C1 segment of cervical spinal cord (tissue), 14 donors: ENCODE measurements at places on chromosomes 4 and X.

- DNase-seq, result no peak
These were observed 242.9 kb downstream of the IQCM start for GRCh38 chr4:149572716-149573115.

DNA sequence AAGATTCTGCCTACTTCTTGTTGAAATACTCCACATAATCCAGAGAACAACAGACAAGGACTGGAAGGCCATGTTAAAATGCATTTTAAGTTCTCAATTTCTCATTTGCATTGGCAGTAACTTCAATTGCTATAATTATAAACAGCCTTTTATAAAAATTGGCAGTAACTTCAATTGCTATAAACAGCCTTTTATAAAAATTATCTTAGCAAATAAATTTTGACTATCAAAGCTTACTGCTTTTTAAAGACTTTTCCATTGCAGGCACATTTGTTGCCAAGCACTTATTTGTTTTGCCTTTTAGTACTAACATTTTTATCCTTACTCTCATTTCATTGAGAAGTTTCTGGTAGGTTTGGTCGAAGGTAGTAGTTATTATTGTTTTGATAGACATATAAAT, 17.8 kb downstream of the SCFD2 start:
- DNase-seq, result no peak

- DNase-seq, result no peak
These were observed 36.1 kb upstream of the IRF2 start for GRCh38 chr4:184510401-184510800.

DNA sequence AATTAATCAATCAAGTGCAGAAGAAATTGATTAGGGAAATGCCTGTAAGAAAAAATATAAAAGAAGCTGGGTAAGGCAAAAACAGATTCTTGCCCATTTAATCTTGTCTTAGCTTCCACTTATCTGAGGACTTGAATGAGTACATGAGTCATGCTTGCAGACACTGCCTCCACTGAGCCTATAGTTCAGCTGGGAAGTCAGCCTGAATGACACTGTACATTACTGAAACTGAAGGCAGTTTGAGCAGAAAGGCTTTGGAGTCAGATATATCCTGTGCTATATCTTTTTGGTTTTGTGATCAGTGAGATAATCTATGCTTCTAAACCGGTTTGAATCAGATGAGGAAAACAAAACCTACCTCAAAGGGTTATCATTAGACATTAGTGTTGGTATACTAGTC, 61.3 kb downstream of the NUDT11 start:
- no peak for DNase-seq

- no peak for DNase-seq
These were observed 33.7 kb downstream of the SH3RF1 start for GRCh38 chr4:169236873-169237626.

- no peak for DNase-seq
These were observed 324.2 kb upstream of the AADAT start for GRCh38 chr4:170413951-170414350.

GRCh38 chr4:143294310-143294709, 42.4 kb upstream of the GAB1 start:
- DNase-seq, result no peak

DNA sequence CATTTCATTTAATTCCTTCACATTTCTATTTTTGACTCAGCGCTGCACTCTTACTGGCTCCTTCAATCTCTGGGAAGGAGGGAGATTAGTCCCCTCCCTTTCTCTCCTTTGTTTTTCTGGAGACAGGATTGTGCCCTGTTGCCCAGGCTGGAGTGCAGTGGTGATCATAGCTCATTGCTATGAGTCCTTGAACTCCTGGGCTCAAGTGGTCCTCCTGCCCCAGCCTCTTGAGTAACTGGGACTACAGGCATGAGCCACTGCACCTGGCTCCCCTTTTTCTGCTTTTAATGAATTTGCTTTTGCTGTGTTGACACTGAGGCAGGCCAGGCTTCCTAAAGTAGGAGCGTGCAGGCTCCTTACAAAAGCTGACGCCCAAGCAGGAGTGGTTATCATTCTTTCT, 10.5 kb downstream of the TBC1D14 start:
- DNase-seq, result no peak

DNA sequence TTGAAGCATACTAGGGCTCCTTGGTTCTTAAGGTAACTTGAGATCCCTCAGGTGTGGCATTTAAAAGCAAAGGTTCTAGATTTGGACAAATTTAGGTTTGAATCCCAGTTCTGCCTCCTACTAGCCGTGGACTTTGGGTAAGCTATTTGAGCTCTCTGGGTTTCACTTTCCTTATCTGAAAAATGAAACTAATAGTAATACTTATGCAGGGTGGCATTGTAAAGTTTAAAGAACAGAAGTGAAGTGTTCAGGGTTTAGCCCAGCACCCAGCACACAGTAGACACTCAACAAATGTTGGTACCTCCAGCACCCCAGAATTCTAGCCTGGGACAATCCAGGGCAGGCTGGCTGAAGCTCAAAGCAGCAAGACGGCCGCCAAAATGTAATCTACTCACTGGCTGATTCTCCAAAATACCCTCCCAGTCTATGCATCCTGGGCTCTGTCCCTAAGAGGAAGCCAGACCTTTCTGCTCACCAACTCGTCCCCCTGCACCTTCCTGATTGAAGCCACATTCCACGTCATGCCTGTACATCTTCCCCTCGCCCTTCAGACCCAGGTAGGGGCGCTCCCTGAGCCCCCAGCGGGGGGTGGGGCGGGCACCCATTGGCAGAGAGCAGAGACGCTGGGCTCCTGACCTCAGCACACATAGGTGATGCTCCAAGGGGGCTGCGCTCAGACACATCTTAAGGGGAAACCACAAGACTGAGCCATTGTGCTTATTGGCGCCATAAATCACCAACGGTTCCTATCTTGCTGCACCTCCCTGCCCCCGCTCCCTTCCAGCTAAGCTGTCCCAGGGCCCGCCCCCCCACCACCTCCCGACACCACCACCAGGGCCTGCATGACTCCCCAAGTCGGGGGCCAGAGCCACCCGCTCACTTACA, 160.6 kb downstream of the BCOR start:
- no peak for DNase-seq

GRCh38 chr4:184275766-184276165, 58.1 kb upstream of the ENPP6 start:
- no peak for DNase-seq

- no peak for DNase-seq
These were observed 40.3 kb downstream of the PDGFC start for GRCh38 chr4:156931267-156931666.

GRCh38 chr4:141078871-141079270, 54.4 kb downstream of the RNF150 start:
- no peak for DNase-seq

GRCh38 chr4:94127707-94128328, 79.8 kb upstream of the SMARCAD1 start:
- DNase-seq, result no peak

DNA sequence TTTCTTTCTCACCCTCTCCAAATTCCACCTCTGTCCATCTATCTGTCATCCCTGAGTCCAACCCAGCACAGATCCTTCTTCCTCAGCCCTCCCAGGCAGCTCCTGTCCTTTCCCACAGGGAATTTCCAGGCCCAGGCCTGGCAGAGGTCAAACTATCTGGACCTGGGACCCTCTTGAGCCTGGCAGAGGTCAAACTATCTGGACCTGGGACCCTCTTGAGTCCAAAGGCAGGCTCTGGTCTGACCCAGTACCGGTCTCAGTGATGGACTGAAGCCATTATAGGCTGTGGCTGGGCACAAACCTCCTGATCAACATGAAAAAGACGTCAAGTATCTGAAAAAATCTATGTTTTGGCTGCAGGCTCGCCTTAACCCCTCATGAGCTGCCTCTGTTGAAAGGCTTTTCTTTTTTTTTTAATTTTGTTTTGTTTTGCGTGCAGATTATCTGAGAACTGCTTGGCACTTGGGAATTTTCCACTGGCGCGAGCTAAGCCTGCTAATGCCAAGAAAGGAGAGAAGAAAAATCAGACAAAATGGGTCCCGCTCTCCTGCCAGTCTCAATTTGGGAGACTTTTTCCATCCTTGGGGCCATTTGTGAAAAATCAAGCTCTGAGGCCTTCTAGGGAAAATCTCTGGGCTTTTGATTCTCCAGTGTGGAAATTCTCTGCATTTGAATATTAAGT, 31.2 kb downstream of the MSX1 start:
- no peak for DNase-seq

DNA sequence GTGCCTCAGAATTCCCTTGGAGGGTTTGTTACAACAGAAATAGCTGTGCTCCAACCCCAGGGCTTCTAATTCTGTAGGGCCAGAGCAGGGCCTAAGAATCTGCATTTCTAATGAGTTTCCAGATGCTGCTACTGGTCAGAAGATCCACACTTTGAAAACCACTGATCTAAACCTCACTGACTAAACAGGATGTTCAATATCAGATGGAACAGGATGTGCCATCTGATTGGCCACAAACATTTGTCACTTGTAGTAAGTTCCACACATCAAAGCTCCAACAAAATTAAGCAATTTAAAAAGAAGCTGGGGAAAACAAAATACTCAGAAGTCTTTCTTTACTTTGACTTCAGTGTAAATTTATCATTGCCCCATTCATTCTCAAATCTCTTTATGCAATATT, 14.3 kb downstream of the CASK start:
- DNase-seq, result no peak

- DNase-seq, result no peak
These were observed 173.1 kb downstream of the VSIG4 start for GRCh38 chrX:65866773-65867172.

DNA sequence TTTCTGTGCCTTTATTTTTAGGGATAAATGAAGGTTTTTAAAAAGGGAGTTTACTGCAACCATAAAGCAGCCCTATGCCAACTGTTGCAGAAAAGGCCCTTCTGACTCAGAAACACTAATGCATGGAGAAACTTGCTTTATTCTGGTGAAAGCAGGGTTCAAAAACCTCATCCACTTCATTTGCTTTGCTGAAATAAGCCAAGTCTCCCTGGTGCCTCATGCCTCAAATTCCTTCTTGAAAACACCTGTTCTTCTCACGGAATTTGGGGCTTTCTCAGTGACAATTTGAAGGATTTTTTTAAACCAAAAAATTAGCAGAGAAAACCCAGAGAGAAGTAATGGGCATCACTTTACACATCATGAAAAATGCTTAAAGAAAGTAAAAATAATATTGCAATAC, 349.0 kb downstream of the PCDH7 start:
- DNase-seq, result no peak

DNA sequence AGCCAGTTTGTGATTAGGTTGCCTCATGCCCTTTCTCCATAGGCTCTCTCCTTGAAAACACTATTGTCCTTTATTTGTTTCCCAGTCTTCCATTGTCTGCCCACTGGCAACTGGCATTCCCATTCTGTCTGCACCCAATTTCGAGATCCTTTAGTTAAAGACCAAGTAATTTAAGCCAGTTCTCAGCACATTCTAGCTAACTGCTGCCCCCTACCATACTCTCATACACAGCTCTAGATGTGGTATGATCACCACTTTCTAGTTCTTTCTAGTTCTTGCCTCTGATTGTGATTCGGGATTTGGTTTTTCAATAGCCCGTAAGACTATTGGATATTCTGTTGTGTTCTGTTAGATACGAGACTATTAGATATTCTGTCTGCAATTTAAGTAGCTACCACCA, 135.8 kb upstream of the TRPC5 start:
- no peak for DNase-seq

DNA sequence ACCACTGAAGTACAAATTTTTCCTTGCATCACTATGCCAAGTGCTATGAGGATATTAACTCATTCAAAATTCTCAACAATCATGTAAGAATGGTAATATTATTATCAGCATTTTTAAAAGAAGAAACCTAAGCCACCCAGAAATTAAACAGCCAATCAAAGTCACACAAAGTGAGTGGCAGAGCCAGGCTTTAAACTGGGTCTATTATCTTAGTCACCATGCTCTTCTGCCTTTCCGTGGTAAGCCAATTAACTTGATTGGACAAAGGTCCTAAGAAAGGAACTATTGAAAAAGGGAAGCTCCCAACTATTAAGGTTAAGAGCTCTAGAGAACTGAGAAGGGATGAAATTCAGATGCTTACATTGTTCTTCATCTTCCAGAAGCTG, 111.5 kb downstream of the ASB9 start:
- no peak for DNase-seq

DNA sequence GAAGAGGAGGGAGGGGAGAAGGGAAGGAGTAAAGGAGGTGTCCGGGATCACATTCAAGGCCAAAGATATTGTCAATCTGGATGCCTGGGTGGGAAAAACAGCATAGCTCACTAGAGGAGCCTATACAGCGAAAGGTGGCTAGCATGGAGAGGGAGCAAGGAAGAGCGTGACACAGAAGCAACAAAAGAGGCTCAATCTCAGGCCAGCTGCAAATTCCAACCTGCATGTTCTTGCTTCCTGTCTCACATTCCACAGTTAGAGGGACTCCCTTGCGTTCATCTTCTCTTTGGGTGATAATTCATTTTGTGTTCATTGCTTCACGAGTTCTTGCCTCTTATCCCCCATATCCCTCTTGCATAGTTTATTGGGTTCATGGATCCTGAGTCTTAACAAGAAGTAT, 3.0 kb upstream of the CLNK start:
- DNase-seq, result no peak

DNA sequence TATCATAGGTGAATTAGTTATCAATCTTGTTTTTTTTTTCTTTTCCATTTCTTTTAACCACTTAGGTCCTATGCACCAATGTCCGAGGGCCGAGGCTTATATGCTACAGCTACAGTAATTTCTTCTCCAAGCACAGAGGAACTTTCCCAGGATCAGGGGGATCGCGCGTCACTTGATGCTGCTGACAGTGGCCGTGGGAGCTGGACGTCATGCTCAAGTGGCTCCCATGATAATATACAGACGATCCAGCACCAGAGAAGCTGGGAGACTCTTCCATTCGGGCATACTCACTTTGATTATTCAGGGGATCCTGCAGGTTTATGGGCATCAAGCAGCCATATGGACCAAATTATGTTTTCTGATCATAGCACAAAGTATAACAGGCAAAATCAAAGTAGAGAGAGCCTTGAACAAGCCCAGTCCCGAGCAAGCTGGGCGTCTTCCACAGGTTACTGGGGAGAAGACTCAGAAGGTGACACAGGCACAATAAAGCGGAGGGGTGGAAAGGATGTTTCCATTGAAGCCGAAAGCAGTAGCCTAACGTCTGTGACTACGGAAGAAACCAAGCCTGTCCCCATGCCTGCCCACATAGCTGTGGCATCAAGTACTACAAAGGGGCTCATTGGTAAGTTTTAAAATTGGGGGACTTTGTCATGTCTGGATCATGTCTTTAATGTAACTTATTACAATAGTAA, 250.7 kb downstream of the RAPGEF2 start:
- no peak for DNase-seq

GRCh38 chr4:185500035-185500434, 28.5 kb upstream of the CCDC110 start:
- no peak for DNase-seq

- no peak for DNase-seq
These were observed 24.3 kb upstream of the TEX13C start for GRCh38 chrX:125295337-125295736.

- no peak for DNase-seq
These were observed at the start of gene RAB41 for GRCh38 chrX:70281951-70282350. TSS of gene RAB41 (plus strand) at chrX:70282172. CDS start at chrX:70282218, 46 bp downstream.

DNA sequence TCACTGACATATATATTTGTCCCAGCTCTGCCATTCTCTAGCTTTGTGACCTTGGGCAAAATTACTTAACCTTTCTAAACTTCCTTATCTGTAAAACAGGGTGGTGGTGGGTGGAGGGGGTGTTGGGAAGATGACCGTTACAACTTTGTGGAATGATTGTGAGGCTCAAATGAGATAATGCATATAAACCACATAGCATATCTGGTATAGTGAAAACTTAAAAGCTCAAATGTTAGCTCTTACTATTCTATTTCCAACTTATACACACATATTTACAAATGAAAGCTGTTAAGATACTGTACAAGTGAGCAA, 52.9 kb upstream of the HPRT1 start:
- DNase-seq, result no peak
